PC-3 (cell line): ENCODE measurements at places on chromosomes 4 and X. TPM values are rescaled to one million over a fixed set of nuclear protein-coding genes. Genes with fewer than 3 reads are reported as not detected.

SLC10A4 gene
- total RNA-seq = not detected in 2 replicates

DNA sequence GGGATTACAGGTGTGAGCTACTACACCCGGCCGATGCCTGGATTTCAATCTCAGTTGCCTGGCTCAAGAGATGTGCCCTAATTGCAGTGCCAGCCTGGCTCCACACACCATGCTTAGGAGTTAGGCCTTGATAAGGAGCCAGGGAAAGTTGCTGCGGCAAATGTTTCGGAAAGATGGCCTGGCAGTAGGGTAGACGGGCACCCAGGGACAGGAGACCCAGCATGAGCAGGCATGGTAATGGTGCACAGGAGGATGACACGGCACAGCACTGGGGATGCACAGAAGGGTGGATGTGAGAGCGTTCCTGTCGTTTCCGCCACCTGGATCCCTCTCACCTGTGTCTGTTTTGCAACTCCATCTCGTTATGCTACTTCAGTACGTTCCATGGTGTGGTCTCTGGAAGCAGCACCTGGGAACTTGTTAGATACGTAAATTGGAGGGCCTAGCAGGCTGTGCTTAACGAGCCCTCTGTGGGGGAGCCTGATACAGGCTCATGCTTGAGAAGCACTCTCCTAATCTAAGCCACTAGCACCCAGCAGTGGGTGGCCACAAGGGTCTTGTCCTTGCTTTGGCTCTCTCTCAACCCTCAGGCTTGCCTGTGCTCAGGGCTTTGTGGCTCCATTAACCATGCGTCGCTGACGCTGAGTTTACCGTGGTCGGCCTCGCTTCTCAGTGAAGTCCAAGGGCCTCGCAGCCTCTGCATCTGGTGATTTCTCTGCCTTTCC is 20.3 kb downstream of the RNF4 start:
- no peak for DNase-seq
- H3K4me1 ChIP-seq = no peaks in the 10 kb centered on the region
- H3K27me3 ChIP-seq = no peaks in the 10 kb centered on the region
- H3K36me3 ChIP-seq = peaks cover 27% of the 10 kb centered on the region
- no peak overlapping the region for H3K4me3 ChIP-seq

GRCh38 chr4:165481053-165481835 is 102.4 kb downstream of the CPE start:
- no peak for DNase-seq
- no peak overlapping the region for H3K4me3 ChIP-seq
- peaks cover 9% of the 10 kb centered on the region for H3K4me1 ChIP-seq
- H3K36me3 ChIP-seq = no peaks in the 10 kb centered on the region

DNA sequence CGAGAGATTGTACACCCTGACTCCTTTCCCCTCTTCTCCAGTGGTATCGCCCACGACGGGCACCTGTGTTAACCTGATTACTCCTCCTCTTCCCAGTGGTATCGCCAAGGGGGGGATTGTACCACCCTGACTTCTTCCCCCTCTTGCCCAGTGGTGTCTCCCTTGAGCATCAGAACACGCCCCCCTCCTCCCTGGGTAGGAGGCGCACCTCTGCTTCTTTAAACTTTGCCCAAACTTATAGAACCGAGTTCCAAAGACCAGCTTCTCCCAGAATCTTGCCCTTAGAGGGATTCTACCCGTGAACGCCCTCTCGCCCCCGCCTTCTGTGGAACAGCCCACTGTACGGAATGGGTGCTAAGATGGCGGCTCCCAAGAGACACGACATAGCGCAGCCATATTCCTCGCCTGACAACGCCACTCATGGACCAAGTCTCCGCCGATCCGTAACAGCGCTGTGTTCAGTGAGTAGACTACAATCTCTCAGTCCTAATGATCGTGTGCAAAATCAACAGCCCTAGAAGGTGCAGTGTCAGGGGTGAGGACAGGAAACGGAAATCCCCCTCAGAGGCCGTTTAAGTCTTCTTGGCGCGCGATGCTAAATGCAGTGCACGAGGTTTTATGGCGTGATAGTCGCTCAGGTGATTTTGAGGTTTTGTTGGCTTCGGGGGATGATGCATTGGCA is 4.2 kb upstream of the ZNF157 start:
- peak overlapping the region; percentile 46 for H3K4me3 ChIP-seq
- no peaks in the 10 kb centered on the region for H3K27me3 ChIP-seq
- no peaks in the 10 kb centered on the region for H3K4me1 ChIP-seq
- H3K36me3 ChIP-seq = no peaks in the 10 kb centered on the region

DNA sequence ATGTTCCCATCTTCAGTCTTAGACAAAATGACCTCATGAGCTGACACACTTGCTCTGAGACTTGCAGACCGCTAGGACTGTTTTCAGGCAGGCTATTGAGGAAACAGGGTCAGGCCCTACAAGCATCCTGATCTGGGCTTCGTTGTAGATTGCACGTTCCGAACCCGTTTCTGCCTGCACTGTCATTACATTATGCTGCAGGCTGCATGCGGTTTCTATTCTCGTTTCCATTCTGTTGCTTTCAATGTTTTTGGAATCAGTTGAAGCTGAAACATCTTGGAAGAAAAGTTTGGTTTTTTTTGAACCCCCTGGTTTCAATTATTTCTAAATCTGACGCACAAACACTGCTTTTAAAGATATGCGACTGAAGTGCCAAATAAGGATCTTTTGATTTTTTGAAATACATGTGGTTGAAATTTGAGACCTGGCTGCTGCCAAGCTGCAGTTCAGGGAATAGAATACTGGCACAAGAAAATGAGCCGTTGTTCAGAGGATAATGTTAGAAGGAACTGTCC is 716.1 kb upstream of the INTU start:
- H3K27ac ChIP-seq = no peak overlapping the region
- H3K36me3 ChIP-seq = no peaks in the 10 kb centered on the region
- no peaks in the 10 kb centered on the region for H3K4me1 ChIP-seq
- no peak for DNase-seq
- no peaks in the 10 kb centered on the region for H3K27me3 ChIP-seq

DNA sequence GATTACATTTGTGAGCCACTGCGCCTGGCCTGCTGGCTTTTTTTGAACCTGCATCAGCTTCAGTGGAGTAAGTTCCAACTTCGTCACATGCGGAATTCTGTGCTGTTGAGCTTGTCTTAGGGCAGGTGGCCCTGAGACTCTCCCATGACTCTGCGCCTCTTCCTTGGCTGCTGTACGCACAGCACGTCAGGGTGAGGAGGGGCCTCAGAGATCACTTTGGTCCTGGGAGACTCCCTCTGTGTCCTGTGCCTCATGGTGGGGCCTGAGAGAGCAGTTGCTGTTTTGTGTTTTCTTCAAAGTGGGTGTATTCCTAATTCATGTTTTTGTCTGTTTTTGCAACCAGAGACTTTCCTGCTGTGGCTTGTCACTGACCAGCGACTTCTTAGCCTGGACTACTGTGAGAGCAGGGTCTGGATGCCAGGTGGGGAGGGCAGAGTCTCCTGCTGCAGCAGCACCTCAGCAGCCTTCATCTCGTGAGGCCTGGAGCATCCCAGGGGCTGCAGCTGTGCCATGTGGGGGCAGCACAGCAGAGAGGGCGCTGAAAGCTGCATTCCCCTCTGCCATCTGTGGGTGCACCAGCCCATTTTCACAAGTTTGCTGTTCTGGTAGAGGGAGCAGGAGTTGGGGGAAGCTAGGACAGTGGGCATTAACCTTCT is 107.8 kb downstream of the TNIP2 start:
- H3K27me3 ChIP-seq = no peaks in the 10 kb centered on the region
- 0 out of 2 replicates have a peak, but pooled peaks cover 4% of the 10 kb centered on the region for H3K36me3 ChIP-seq
- no peak for DNase-seq
- no peak overlapping the region for H3K4me3 ChIP-seq
- H3K27ac ChIP-seq = no peak overlapping the region

DNA sequence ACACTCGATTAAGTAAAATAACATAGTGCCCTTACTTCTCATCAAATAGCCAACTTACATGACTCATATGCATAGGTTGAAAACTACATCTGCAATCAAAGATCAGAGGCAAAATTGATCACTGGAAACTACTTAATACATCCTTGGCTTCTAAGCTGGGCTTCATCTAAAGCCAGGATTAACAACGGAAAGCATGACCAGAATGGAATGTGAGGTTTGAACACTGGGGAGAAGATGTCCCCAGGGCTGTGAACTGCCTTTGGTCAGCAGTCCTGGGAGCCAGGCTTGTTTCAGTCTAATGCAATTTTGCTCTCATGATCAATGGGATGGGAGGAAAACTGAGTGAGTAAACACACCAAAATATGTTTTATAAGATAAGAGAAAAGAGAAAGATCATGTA is 192.5 kb upstream of the TTC29 start:
- H3K27ac ChIP-seq = no peak overlapping the region
- no peaks in the 10 kb centered on the region for H3K27me3 ChIP-seq
- DNase-seq = no peak
- no peaks in the 10 kb centered on the region for H3K4me1 ChIP-seq
- H3K4me3 ChIP-seq = no peak overlapping the region

DNA sequence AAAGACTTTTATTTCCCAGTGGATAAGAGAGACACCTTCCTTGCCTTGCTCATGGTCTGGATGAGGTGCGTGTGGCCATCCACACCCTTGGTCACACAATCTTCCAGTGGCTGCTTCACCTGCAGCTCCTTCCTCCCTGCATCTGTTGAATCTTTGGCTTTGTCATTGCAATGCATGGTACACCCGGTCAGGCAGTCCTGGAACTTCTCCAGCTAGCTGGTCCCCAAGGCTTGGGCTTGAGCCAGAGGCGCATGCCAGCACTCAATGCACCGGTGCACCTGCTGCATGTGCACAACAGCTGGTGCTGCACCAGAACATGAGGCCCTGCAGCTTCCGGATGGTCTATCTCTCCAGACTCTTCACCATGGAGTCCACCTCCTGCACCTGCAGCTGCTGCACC is 31.7 kb downstream of the SCML1 start:
- H3K27ac ChIP-seq = no peak overlapping the region
- H3K4me1 ChIP-seq = no peaks in the 10 kb centered on the region
- peaks cover 23% of the 10 kb centered on the region for H3K27me3 ChIP-seq
- DNase-seq = no peak
